ELR (cell line): ENCODE measurements at places on chromosomes 5 and 9.
A peak's percentile ranks its signal among the peaks of the same experiment; 100 is the strongest.

DNA sequence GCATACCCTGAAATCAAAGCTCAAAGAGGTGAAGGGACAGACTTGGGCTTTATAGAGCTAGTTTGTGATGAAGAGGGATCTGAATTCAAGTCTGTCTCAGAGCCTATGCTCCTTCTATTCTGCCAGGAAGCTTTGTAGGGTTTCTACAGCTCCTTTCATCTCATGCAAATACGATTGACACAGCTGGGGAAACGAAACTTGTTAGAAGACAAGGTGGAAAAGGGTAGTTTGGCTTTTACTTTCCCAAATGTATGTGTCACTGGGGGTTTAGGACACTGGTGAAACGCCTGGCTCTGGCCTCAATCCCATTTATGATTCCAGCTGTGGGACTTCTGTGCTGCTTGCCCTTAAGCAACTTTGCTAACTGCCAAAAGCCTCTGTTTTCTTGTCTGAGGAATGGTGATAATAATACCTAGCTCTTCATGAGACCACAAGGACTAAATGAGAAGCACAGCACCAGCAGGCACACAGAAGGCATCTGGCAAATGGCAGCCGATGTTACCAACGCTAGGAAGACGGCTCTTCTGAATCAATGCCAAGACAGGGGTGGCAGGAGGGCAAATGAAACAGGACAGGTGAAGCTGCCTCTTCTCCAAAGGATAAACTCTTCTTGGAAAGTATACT, 70.3 kb upstream of the EQTN start:
- DNase-seq, result no peak

DNA sequence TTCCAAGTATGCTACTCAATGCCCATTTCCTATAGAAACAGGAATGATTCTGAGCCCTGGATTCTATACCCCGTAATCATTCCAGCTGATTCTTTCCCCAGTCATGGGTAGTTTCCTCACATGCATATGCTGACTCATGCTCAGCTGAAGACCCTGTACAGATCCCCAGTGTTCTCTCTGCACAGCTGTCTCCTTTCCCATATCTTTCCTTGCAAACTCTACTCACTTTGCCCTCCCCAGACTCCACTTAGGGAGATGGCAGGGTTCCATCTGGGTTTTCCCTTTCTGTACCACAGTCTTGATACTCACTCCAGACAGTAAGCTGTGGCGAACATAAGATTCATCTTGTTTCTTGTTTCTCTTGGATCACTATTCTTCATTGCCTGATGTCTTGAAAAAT, 357.6 kb downstream of the RAB3C start:
- DNase-seq, result no peak

DNA sequence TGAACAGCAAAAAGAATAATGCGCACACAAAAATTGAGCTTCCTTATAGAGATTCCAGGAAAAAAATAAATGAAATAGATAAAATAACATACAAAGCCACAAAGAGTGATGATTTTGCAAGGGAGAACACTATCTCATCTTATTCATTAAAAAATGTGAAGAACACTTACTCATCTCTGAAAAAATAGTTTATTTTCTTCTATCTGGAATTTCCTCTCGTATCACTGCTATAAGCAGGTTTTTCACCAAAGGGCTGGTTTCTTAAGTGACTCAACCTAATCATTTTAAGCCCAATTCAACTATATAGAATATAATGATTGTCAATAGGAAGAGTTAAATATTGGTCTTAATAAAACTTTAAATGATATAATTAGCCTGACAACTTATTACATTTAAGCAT, 504.9 kb downstream of the NR2F1-AS1 start:
- peak; percentile 67 for DNase-seq

GRCh38 chr9:106130374-106130773, 436.0 kb downstream of the TMEM38B start:
- no peak for DNase-seq
